ENCODE measurements at places on chromosomes 1 and 21.

DNA sequence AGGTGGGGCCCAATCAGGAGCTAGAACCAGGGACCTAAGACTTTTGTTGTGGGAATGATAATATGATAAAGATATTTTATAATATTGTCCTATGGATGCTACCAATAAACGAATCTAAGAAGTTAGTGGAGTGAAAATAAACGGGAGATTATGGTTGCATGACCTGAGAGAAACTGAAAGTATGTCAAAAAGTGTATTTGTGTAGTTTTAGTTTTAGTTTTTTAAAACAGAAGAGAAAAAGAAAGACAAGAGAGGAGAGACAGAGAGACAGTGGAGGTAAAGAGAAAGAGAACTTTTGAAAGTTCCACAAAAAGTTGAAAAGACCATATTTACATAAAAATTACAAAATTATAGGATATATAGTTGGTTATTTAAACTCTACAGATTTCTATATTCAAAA, 64.1 kb upstream of the TMPRSS15 start:
- DNase-seq, result no peak

DNA sequence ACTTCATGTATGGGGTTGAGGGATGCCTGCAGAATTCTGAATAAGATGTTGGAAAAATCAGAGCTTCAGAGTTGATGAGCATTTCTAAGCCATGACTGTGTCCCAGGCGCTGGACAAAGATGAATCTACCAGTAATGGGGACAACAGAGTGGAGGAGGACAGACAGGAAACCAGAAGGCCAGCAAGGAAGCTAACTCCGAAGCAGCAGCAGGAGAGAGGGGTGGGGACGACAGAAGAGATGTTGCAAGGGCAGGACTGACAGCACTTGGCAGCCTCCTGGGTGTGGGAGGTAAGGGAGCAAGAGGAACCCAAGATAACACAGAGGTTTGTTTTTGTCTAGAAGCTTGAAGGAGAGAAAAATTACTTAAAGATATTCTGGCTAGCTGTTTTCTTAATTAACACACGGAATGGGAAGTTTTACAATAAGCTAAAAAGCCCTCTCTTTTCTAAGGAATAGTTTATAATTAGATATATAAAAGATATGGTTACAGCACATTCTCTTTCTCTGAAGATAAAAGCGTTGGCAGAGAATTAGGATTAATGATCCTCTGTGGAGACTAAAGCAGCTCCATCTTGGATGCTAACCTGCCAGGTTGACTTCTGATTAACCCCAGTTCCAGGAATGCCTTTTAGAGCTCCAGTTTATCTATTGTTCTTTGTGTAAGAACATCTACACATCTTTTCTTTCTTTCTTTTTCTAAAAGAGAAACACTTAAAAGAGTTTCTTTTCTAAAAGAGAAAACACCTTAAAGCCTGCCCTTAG, 92.7 kb downstream of the TENT5C start:
- DNase-seq, result no peak

GRCh38 chr1:21605964-21606705, 63.0 kb downstream of the RAP1GAP start:
- no peak for DNase-seq

- peak; percentile 49 for DNase-seq
Measured at GRCh38 chr1:111769517-111770146, 13.9 kb downstream of the DDX20 start.

GRCh38 chr1:110726755-110727154, 52.0 kb upstream of the KCNA3 start:
- no peak for DNase-seq

DNA sequence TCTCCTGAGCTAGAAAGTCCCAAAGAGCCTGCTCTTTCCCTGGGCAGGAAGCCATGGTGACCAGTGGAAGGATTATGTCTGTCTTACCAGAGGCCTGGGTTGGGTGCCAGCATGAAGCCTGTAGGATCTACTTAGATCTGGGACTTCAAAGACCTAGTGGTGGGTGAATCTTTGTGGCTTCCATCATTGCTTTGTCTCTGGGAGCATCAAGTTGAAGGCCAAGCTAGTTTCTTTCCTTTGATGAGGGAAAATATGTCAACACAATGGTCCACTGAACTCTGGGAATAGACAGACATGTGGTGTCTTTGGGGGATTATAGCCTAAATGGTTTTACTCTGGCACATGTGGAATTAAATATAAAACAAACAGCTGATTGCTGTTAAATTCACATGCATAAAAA, 100.5 kb upstream of the HOOK1 start:
- DNase-seq, result no peak

GRCh38 chr1:1665815-1666251, 7.0 kb upstream of the CDK11B start:
- DNase-seq, result no peak

DNA sequence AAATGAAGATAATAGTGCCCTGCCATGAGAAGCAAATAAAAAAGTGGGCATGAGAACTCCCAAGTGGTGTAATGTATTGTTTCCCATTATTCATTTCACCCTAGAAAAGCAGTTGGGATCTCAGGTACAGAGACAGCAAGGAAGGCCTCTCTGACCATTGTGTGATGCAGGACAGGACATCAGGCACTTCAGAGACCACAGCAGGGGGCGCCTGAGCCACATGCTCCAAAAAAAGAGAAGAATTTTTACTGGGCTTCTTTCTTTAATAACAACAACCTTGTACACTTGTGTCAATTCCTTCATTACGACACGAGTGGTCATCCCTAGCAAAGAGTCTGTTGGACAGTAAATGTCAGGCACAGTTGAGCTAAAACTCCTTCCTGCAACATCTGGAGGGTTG, 533.3 kb downstream of the OMA1 start:
- no peak for DNase-seq

DNA sequence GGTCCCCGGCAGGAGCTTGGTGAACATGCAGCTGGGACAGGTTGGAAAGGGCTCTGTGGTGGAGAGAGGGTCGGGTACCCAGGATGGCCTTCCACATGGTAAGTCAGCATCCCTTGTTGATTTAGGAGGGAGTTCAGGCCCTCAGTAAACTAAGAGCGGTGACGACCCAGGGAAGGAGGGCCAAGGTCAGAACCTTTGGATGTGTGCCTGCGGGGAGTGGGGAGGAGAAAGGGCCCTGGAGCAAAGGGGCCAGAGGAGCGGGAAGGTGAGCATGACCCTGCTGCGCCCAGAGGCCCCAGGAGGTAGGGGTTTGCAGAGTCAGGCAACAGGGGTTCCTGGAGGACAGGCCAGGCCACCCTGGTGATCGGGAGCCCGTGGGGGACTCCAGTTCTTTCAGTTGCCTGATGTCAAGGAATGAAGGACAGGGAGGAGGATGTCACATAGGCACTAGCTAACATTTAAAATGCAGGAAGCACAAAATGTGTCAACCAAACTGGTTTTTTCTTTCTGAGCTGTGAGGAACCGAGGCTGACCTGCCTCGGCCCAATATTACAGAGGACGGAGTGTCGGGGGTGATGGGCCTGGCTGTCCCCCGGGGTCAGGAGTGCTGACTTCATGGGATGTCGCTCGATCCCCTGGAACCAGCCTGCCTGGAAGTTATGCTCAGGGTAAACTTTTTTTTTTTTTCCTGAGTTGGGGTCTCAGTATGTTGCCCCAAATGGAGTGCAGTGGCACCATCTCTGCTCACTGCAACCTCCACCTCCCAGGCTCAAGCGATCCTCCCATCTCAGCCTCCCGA, 117.4 kb upstream of the SLC45A1 start:
- no peak for DNase-seq

DNA sequence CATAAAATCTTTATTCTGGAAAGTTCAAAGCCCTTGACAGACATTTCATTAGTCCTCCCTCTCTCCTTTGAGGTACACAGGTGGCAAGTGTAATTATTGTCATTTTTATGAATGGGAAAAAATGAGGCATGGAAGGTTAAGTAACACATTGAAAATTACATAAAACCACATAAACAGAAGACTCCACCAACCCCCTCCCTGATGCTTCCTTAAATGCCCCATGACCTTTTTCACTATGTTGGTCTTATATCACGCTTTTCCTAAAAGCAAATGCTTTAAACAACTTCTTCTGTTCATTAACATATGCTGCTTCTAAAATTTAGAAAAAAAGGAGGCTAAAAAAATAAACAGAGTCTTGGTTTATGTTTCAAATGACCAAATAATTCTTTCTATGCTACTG, 648.4 kb downstream of the PTPRC start:
- DNase-seq, result no peak

- DNase-seq, result peak; percentile 54
Measured at GRCh38 chr1:11882814-11883538, 24.2 kb upstream of the NPPB start.

- DNase-seq, result peak; percentile 38
Measured at GRCh38 chr21:33266050-33266788, at the start of gene IL10RB. TSS of gene IL10RB (plus strand) at chr21:33266367. CDS start at chr21:33266466, 99 bp downstream.

DNA sequence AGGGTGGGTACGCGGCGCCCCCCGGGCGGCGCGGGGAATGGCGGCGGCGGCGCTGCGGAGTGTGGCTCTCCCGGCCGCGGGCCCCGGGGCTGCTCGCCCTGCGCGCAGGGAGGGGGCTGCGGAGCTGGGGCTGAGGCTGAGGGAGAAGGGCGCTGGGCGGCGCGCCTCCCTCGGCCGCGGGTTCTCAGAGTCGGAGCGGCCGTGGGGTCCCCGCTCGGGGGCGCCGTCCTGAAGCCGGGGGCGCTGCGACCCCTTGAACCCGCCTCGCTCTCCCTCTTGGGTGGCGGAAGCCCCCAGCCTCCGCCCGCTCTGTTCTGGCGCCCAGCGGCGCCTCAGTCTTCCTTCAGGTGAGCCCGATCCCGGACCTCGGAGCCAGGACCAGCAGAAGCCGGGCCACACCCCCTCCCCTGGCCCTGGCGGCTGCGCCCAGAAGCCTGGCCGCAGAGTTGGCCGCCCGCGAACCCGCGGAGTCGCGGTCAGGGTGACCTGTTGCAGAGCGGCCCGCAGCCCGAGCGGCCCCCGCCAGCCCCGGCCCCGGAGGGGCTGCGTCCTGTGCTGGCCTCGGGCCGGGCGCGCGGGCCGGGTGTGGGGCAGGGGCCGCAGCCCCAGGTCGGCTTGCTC, 532 bp downstream of the RALGPS2 start:
- no peak for DNase-seq

GRCh38 chr1:116572771-116573430, 2.1 kb upstream of the CD58 start:
- no peak for DNase-seq

DNA sequence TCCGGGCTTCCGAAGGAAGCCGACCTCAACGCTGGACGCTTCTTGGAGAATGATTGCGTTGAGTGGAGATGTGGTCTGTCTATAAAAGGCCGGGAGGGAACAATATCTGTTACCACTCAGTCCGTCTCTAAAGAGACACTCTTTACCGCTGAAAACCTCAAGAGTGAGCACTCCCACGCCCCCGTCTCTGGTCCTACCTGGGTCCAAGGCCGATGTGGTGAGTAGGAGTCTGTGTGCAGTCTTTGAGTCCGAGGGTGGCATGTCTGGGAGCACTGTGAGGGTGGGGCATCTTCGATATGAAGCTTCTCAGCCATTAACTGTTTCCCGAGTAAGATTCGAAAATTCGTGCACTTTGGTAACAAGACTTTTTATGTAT, 576 bp downstream of the ZFP69 start:
- DNase-seq, result peak; percentile 88

GRCh38 chr1:17697458-17697857, 57.7 kb upstream of the ACTL8 start:
- no peak for DNase-seq

- no peak for DNase-seq
Measured at GRCh38 chr1:229693129-229693900, 67.3 kb downstream of the URB2 start.

GRCh38 chr1:94768036-94768435, 52.1 kb upstream of the SLC44A3 start:
- DNase-seq, result no peak

DNA sequence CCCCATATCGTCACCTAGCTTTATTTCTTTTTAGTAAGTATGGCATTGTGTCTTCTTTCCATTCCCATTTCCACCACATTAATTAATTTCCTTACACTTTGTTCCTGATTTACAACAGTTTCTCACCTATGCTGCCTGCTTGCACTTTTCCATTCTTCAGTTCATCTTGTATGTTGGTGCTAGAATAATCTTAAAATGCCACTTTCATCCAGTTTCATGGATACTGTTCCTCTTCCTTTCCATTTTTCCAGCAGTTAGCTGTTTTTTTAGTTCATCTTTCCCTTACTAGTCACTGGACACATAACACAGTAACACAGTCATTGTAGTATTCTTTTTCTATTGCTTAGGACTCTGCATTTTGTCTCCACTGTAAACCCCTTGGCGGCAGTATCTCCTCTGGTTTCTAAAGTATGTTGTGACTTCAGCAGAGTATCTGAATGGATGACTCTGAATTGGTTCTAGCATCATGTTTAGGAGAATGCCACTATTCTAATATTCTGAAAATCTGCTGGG, 2.1 kb downstream of the CDC7 start:
- no peak for DNase-seq
